Stimulated activated CD4-positive, alpha-beta T cell treated with anti-CD3 and anti-CD28 coated beads, Interleukin-12 subunit alpha, Interleukin-12 subunit beta, amount 100 ng/mL, for 48 hours (primary cell): ENCODE measurements at places on chromosomes 5 and 9.

GRCh38 chr5:107570805-107571531, 99.8 kb downstream of the EFNA5 start:
- DNase-seq: no peak

DNA sequence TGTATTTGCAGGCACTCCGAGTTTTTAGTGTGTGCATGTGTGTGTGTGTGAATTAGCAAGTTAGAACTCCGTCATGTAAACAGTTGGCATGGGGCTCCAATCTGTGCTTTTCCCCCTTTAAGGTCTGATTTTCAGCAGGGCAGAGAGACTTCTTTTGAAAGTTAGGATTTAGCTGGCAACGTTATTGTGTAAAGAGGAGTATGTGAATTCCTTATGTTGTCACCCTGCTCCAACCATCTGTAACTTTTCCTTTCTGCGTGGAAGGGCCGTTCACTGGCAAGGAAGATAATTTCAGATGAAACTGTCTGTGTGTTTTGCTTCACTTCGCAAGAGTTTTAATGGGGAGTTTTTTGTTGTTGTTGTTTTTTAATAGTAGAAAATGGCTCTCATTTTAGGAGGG, 332 bp downstream of the SGCD start:
- no peak for DNase-seq

GRCh38 chr5:172281346-172281745, 2.2 kb downstream of the UBTD2 start:
- DNase-seq: no peak

GRCh38 chr5:141793881-141794280, 84.3 kb downstream of the PCDH1 start:
- DNase-seq: no peak

- no peak for DNase-seq
Observed at GRCh38 chr5:18828351-18828750, 1159.6 kb downstream of the CDH18 start.

- DNase-seq: no peak
Observed at GRCh38 chr5:175021321-175021720, 296.9 kb downstream of the MSX2 start.
